ENCODE measurements at places on chromosomes 6 and 20.

- no peak for DNase-seq
Measured at GRCh38 chr20:24376311-24377099, 92.9 kb upstream of the SYNDIG1 start.

- no peak for DNase-seq
Measured at GRCh38 chr20:20820785-20821483, 108.5 kb upstream of the RALGAPA2 start.

- DNase-seq, result no peak
Measured at GRCh38 chr20:48350313-48350988, 477.3 kb downstream of the PREX1 start.

DNA sequence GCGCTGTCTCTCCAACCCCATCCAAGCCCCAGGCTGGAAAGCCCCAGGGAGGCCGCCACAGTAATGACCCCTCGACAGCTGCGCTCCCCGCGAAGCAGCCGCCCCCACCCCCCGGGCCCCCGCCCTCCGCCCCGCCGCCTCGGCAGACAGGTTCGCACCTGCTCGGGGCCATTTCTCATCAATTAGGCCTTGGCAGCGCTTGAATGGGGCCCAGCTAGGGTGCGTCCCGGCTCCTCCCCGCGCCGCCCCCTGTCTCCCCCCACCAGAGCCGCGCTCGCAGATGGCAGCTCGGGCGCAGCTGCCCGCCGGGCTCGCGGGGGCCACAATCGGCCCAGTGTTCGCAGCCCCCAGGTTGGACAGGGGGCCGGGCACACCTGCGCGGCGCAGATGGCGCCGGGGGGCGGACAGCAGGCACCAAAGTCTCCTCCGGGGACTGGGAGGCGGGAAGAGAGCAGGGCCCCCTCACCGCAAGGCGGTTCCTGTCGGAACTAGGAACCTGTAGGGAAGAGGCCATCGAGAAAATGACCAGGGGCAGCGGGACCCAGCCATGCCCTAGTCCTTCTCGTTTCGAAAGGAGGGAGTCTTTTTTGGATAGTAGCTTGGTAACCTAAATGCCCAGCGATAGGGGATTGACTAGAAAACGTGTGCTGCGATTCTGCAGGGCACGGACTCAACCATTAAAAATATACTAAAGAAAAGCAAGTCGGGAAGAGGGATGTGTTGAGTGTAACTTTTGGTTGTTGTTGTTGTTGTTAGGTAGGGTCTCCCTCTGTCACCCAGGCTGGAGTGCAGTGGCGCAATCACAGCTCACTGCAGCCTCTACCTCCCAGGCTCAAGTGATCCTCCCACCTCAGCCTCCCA lies 83.2 kb upstream of the EYA2 start:
- peak; percentile 46 for DNase-seq

DNA sequence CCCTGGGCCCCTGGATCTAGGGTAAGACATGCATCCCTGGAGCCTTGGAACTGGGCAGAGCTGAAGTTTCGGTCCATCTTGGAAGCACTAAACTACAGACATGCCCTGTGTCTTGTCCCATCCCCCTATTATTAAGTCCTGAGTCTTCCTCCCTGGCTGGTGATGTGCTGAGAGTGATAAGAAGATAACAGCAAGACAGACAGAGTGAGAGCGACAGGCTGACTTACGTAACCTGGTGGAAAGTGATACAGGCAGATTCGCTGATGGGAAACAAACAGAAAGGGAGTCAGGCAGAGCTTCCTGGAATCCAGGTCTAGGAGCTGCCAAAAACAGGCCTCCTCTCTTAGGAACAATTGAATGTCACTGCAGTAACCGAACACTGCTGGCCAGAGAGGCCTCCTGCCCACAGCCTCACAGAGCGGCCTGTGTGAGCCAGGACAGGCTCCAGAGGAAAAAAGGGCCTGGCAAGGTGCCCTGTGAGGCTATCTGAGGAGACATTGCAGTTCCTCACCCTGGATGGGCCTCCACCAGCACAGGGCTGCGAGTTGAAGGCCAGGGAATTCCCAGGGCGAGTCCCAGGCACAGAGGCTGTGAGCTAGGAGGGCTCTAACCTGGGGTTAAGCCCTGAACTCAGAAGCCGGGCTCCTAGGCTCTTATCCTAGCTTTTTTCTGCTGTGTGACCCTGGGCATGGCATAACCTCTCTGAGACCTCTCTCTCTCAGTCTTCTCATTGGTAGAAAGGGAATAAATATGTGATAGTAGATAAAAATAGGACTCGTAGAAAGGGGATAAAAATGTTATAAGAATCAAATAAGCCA lies 34.2 kb upstream of the B4GALT5 start:
- no peak for DNase-seq

DNA sequence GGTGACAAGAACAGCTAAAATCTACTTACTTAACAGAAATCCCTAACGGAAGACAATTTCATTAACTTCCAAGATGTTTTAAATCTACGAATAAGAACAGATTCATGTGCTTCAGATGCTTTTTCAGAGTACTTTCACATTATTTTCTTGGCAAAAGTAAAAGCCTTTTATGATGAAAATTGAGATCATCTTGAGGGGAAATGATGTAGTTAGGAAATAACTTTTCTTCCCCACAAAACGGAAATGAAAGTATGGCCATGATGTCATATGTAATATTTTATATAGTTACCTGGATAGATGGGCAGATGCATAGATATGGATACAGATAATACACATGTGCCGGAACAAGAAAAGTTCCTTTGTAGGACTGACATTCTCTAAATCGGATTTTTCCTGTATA lies 32.8 kb downstream of the SASH1 start:
- no peak for DNase-seq

DNA sequence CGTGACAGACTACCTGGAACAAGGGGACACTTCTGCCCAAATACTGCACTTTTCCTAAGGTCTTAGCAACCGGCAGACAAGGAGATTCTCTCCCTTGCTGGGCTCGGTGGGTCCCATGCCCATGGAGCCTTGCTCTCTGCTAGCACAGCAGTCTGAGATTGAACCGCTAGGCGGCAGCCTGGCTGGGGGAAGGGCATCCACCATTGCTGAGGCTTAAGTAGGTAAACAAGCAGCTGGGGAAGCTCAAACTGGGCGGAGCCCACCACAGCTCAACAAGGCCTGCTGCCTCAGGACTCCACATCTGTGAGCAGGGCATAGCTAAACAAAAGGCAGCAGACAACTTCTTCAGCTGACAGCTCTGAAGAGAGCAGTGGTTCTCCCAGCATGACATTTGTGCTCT lies 87.8 kb upstream of the ASCC3 start:
- DNase-seq, result no peak

- DNase-seq, result no peak
Measured at GRCh38 chr6:54426995-54427394, 118.8 kb downstream of the TINAG start.

DNA sequence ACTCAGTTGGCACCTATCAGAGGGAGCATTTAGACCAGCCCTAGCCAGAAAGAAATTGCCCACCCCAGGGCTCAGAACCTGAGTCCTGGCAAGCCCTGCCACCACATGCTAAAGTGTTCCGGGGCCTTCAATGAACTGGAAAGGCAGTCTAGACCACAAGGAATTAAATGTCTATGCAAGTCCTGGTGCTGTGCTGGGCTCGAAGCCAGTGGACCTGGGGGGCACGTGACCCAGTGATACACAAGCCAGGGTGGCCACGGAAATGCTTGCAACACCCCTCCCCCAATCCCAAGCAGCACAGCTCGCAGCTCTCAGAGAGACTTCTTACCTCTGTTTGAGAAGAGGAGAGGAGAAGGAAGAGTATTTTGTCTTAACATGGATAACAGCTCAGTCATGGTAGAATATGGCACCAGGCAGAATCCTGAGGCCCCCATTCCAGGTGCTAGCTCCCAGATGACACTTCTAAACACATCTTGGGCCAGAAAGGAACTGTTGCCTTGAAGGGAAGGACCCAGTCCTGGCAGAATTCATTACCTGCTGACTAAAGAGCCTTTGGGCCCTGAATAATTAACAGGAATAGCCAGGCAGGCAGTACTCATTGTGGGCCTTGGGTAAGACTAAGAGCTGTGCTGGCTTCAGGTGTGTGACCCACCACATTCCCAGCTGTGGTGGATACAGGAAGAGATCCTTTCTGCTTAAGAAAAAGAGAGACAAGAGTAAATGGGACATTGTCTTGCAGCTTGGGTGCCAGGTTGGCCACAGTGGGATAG lies 111.3 kb downstream of the BTBD9 start:
- no peak for DNase-seq

DNA sequence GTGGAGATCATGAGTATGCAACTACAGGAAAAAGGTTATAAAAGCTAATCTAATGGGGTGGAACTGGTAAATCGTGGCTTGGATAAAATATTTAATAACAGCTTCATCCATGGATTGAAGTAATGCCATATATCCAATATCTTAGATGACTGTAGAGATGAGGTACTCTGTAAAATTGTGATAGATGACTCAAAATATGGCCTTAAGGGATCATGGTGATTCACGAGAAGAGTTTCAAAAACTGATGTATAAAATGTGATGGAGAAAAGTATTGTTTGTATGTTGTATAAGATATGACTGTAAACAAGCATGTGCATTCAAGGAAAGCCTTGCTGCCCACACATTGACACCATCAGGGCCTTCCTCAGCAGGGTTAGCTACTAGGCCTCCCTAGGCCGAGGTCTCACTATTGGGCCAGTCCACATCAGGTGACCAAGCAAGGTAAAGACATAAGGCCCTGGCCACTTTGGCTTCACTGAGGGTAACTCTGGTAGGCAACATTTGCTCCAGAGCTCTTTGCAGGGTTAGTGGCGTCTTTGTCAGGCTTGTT lies 17.7 kb upstream of the CCN6 start:
- DNase-seq, result no peak

GRCh38 chr6:88013015-88013414 lies 34.6 kb upstream of the SPACA1 start:
- no peak for DNase-seq

DNA sequence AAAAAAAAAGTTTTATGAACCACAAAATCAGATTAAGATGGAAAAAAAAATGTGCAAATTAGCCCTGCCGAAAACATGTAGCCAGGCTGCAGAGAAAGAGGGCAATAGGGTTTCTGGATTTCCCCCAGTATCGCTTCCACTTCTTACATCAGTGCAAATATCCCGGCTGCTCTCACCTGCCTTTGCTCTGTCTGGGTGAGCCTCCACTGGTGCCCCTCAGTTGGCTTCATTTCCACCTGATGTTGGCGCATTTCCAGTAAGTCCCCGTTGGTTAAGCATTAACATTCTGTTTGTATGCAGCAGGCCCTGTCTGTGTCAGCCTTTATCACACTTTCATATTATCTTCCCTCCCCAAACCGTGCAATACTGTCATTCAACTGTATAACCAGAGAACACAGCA lies 215.1 kb downstream of the CBLN4 start:
- DNase-seq, result no peak

GRCh38 chr6:135296715-135297114 lies 115.6 kb downstream of the MYB start:
- no peak for DNase-seq

- no peak for DNase-seq
Measured at GRCh38 chr20:61219021-61219431, 33.0 kb upstream of the CDH4 start.

GRCh38 chr6:77424761-77425160 lies 38.5 kb downstream of the HTR1B start:
- DNase-seq, result no peak
